Activated B cell treated with CpG ODN at 0.5 μM for 24 hours (primary cell): ENCODE measurements at places on chromosomes 4 and X. TPM values are rescaled to one million over a fixed set of nuclear protein-coding genes. Genes with fewer than 3 reads are reported as not detected.

DCAF8L2 gene
- total RNA-seq, result not detected in 2 replicates

IDH3G gene
- total RNA-seq, result 58.5 and 60.3 TPM in 2 replicates

PNMA6F gene
- not detected in 2 replicates for total RNA-seq

DNA sequence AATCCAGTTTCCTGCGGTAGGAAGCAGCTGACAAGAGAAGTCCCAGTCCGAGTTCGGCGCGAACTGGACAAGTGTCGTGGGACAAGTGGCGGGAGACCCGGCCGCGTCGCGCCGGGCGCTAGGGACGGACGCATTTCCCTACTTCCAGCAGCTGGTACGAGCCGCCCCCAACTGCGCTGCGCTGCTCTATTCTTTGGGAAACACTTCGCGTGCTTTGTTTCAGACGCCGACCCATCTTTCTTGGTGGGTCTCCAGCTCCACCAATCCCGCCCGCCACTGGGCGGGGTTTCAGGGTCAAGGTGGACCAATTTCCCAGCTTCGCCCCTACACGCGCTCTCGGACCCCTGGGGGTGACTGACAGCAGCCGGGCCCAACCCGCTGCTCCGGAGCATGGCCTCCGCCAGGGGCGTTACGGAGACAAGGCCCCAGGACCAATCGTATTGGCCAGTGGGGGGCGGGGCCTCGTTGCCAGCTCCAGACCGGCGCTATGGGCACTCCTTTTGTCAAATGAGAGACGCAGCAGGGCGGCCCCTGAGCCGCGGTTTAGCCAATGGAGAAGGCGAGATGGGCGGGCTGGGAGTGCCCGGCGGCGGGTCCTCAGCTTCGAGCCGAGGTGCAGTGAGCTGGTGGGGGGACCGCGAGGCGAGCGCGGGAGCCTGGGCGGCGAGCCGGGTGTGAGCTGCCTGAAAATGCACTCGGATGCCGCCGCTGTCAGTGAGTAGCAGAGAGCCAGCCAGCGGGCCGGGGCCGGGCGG is at the start of gene DCUN1D4:
TSS of gene DCUN1D4 (plus strand) at position 600 of the 755 bp plus-strand sequence. CDS start at position 690, 90 bp downstream.
- H3K36me3 ChIP-seq, result peaks cover 11% of the 10 kb centered on the region
- H3K4me3 ChIP-seq, result peak within 1 kb of the TSS; percentile 95
- DNase-seq, result peak; percentile 97
- H3K27ac ChIP-seq, result peak within 1 kb of the TSS; percentile 90
- H3K27me3 ChIP-seq, result no peaks in the 10 kb centered on the region
- peaks cover 15% of the 10 kb centered on the region for H3K4me1 ChIP-seq

DNA sequence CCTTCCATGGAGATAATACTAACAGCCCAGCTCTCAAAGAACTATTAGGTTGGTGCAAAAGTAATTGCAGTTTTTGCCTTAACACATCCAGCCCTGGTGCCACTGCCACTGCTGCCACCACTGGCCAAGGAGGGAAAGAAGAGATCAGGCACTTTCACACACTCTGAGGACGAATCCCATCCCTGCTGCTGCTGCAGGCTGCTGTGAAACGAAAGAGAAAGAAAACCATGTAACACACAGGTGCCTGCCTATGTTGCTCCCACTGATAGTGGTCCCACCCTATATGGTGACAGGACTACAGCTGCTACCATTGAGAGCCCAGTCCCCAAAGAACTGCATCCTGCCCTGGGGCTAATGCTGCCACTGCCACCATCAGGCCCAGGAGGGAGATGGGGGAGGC is 35.1 kb downstream of the TMLHE start:
- DNase-seq, result no peak
- H3K4me1 ChIP-seq, result peaks cover 21% of the 10 kb centered on the region
- no peak overlapping the region for H3K4me3 ChIP-seq
- H3K27me3 ChIP-seq, result no peaks in the 10 kb centered on the region
- peaks cover 16% of the 10 kb centered on the region for H3K36me3 ChIP-seq
